ENCODE measurements at places on chromosomes 11 and 22.

GRCh38 chr22:44693145-44693544 lies 8.9 kb upstream of the PRR5 start:
- DNase-seq, result no peak

DNA sequence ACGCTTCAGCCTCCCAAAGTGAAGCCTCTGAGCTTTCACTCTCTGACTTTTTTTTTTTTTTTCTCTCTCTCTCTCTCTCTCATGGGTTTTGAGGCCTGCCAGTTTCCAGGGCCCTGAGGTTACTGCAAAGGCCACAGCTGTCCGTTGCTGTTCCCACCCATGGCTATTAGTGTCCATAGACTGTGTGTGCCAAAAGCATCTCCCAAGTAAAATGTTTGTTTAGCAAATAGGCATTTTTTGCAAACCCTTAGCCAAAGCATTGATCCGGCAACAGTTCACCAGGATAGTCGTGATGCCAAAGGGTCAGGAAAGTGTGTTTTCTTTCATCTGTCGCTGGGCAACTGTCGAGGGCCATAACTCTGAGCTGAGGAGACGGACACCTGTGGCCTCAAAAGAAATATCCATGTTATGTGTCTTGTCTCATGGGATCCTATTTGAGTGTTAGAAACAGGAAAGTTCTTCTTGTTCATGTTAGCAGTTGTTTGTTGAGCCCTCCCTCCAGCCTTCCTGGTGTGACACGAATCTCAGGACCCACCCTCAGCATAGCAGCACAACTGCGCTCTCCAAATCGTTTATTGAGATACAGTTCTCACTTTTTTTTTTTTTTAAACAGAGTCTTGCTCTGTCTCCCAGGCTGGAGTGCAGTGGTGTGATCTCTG lies 18.4 kb downstream of the FADS2 start:
- DNase-seq, result no peak

GRCh38 chr11:68127714-68128681 lies 6.8 kb upstream of the CHKA start:
- DNase-seq, result no peak

DNA sequence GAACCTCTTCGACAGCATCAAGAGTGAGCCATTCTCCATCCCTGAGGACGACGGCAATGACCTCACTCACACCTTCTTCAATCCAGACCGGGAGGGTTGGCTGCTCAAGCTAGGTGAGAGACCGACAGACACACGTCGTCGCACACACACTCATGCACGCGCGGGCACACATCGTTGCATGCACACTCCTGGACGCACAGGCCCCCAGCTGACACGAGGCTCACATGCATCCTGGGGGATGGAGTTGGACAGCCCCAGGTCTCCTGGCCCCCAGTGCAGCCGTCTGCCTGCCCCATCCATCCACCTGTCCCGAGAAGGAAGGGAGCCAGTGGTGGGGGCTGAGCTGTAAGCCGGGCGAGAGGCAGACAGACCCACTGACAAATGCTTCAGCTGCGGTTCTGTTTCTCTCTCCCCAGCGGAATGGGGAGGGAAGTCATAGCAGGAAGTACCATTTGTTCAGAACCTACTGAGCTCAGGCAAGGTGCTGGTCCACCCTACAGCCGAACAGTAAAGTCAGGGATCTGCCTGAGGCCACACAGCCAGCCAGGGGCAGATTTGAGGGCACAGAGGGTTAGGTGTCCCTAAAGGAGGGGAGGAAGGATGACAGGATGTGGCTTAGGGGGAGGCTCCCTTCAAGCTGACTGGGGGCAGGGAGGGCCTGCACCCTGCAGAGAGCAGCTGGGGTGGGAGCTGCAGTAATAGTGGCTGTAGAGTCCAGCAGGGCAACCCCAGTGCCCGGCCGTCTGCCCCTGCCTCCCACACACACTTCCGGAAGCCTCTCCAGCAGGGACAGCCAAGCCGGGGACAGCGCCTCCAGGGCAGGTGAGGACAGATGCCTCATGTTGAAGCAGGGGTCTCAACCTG lies 27.1 kb downstream of the CYTH4 start:
- DNase-seq, result no peak

DNA sequence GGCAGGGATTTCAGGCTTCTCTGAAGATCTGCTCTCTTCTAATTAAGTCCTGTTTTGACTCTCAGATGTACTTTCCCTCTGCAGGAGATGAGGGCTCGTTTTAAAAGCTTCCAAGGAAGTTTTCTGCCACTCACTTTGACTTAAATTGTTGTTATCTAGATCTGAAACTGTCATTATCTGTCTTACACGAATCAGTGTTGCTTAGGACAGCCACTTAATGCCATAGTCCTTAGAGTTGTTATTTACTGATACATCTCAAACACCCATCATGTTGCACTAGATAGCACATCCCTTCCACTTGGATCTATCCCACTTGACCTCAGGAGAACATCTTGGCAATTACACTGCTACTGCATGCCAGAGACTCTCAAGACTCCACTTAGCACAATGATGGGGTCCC lies 86.9 kb upstream of the FAT3 start:
- no peak for DNase-seq

GRCh38 chr11:65954771-65955170 lies 6.8 kb upstream of the SART1 start:
- DNase-seq, result no peak

DNA sequence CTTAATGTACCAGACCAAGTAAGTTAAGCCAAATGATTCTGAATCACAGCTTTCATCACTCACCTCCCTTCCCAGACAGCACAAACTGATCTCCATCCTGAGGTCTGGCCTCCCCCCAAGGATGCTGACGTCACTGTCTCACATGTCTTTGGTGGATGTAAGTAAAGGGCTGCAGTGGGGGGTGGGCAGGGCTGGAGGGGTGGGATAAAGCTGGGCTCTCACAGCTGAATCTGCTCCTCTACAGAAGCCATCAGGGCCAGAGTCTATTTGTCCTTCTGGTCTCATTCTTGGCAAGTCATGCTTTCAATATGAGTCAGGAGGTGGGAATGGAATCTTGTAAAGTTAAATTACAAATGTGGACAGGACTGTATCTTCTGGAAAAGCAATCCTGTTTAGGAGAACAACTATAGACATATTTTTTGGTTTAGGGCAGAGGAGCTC lies 32.7 kb downstream of the P4HA3 start:
- DNase-seq, result no peak

DNA sequence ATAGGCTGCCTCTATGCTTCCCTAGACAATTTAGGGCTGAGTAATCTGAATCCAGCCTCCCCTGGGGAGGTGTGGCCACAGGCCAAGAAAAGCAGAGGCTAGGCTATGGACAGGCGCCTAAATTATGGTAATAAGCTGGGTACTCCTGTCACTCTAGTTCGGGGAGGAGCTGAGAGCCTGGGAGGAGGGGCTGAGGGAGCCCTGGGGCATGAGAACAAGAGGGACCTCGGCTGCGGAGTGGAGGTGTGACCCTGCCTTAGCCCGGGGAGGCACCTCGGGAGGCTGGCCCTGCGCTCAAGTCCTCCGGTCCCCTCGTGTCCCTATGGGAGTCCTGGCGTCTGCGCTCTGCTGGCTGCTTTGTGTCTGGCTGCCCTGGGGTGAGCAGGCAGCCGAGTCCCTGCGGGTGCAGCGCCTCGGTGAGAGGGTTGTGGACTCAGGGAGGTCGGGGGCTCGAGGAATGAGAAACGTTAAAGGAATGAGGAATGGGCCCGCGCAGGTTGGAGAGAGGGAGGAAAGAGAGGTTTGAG lies at the start of gene OTOG:
Gene OTOG, plus strand, starts transcription at position 209 of the 527 bp plus-strand sequence. Its CDS starts 114 bp downstream, at position 323.
- no peak for DNase-seq

- no peak for DNase-seq
Measured at GRCh38 chr22:19176732-19177131, 1.8 kb downstream of the SLC25A1 start.

DNA sequence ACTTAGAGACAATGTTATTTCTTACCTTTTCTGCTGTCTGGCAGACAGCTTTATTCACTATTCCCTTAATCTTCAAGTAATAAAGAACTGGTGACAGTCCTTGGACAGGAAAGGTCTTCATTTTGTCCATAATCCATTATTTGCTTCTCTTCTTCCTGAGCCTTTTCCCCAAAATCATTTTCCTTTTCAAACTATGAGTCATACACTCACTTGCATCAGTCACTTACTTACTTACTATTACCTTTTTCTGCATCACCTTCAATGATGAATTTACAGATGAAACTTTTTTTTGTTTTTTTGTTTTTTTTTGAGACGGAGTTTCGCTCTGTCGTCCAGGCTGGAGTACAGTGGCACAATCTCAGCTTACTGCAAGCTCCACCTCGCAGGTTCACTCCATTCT lies 9.5 kb downstream of the METTL15 start:
- DNase-seq, result no peak

GRCh38 chr11:108914981-108915380 lies 250.1 kb downstream of the DDX10 start:
- DNase-seq, result no peak

DNA sequence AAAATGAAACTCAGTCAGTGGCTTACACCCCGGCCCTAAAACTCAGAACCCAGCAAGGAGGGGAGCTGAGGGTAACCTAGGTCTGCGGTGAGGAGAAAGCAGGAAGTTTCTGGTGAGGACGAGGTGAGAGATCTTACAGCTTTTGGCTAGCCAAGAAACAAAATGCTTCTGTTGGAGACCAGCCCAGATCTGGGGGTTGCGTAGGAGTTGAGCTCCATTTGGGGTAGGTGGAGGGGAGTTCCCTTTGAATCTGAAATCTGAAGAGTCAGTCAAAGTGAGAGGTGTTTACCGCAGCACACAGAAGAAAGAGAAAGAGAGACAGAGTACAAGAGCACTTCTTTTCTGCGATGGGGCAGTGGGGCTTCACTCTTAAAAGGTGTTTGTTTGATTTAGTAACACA lies 29.6 kb downstream of the EHF start:
- DNase-seq, result peak; percentile 75

DNA sequence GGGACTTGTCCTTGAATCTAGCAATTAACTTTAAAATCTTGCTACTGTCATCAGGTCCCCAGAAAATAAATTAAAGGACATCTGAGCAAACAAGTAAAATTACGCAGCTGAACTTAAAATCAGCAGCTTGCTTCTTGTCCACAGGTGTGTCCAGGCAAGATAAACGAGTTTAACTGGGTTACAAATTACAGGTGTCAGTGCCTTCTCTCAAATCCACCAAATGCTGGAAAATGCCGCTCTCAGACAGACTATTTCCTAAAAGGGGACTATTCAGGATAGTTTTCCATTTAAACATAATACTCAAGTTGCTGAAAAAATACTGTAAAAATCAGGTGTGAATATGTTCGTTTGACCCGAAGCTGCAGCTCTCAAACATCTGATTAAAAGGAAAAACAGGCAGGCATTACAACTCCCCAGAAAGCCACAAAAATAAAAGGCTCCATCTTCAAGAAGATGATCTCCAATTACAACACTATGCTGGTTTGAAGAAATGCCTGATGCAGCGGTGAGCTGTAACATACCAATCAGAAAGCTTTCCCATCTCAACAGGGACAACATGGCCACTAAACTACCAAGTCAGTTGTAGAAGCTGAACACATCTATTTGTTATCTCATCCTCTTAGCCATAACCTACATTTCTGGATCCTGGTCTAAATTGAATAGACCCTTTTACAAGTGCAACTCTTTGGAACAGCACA lies 82.1 kb downstream of the CADM1 start:
- DNase-seq, result no peak

GRCh38 chr11:94417386-94417987 lies 16.3 kb upstream of the GPR83 start:
- no peak for DNase-seq

DNA sequence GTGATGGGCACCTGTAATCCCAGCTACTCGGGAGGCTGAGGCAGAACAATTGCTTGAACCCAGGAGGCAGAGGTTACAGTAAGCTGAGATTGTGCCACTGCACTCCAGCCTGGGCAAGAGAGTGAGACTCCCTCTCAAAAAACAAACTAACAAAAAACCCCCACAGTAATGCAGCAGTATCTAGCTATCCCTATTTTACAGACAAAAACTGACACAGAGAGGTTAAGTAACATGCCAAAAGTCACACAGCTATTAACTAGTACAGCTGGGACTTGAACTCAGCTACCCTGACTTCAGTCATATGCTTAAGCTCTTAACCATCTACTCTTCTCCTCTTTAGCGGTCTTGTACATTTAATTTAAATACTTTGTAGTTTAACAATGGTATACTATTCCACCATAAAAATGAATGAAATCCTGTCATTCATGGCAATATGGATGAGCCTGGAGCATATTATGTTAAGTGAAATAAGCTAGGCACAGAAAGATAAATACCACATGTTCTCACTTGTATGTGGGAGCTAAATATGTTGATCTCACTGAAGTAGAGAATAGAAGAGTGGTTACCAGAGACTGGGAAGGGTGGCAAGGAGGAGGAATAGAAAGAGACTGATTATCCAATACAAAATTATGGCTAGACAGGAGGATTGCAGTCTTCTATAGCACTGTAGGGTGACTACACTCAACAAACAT lies 82.8 kb downstream of the DENND5A start:
- DNase-seq, result no peak

DNA sequence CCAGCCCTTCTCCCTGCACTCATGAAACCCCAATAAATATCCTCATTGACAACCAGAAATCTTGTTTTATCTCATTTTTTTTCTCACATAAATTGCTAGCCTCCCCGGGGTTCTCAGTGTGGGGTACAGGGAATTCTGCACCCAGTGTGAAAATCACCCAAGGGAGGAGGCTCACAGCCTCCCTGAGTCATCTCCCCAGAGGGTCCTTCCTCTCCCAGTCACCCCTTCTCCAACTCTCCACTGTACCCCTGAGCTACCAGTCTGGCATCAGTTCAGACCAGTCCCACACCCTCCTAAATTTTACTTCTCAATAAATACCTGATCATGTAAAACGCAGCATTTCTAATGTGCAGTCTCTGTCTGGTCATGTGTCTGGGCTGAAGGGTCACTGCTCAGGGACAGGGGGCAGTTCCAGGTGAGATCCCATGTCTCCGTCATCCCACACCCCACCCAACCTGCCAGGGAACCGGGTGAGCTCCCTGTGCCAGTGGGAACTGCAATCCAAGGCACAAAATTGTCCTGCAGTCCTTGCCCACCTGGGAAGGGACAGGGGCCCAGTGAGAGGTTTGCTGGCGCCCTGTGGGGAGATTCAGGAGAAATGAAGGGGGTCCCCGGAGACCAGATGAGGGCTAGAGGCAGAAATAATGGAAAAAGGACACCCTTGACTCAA lies 8.3 kb downstream of the IGLL5 start:
- DNase-seq, result no peak

Measured in stimulated activated CD8-positive, alpha-beta memory T cell treated with anti-CD3 and anti-CD28 coated beads, Interleukin-4, amount 100 ng/mL, for 24 hours (primary cell).